ENCODE measurements at places on chromosomes 12 and 14.

GRCh38 chr12:39368096-39368495 lies 74.8 kb downstream of the KIF21A start:
- DNase-seq, result no peak

GRCh38 chr14:67722293-67722692 lies 20.6 kb downstream of the RDH12 start:
- peak; percentile 69 for DNase-seq

- no peak for DNase-seq
Observed at GRCh38 chr12:526089-526488, 66.3 kb downstream of the B4GALNT3 start.

DNA sequence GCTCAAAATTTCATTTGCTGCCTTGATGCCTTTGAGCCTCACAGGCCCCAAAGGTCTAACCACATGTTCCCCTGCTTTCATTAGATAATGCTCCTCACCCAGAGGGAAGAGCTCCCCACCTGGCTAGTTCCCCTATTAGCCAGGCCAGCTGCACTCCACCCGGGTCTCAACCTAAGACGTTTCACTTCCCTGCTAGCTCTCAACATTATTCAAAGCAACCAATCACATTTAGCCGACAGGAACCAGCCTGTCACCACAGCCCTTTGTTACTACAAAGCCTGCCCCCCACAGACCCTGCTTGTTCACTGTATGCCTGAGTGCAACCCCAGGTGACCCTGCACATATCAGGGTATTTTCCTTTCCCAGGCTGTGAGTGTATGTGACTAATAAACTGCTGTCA lies 78.6 kb downstream of the SLC15A5 start:
- no peak for DNase-seq

DNA sequence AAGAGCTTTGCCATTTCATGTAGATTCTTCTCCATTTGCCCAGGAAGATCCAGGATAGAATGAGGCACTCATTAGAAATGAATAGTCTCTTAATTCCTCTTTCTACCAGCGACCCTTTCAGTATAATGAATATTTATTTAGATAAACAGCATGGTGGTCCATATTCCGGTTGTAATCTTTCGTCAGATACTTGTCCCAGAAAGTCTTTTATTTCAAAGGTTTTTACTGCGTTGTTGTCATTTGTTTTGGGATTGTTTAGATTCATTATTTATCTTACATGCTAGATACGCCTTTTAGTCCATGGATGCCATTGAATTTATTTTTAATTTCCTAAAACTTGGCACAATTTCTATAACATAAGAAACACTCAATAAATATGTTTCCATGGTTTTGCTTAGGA lies 139.7 kb upstream of the FLRT2 start:
- no peak for DNase-seq

DNA sequence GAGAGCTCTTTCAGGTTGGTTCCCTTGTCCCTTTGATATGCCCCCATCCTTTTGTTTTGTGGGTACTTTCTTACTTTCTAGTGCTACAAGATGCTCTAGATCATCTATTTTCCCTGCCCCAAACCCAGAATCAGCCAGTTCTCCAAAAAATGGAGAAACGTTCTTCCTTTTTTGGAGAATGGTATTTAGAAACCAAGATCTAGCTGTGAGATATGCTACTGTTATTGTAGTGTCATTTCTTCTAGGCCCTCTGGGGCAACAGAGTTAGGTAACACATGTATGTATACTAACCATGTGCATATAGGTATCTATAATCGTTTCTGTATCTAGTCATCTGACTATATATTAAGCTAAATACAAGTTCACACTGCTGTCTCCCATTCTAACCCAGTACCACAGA lies 6.9 kb upstream of the IGFBP6 start:
- no peak for DNase-seq

- no peak for DNase-seq
Observed at GRCh38 chr14:50064993-50065392, 51.4 kb downstream of the VCPKMT start.

- DNase-seq, result no peak
Observed at GRCh38 chr12:14689144-14689543, 7.3 kb downstream of the GUCY2C start.

GRCh38 chr14:100223332-100224201 lies 15.4 kb upstream of the YY1 start:
- DNase-seq, result no peak

- no peak for DNase-seq
Observed at GRCh38 chr14:68225321-68225720, 405.7 kb downstream of the RAD51B start.

- DNase-seq, result no peak
Observed at GRCh38 chr12:47773858-47774580, 981 bp downstream of the SLC48A1 start.

- DNase-seq, result no peak
Observed at GRCh38 chr12:10111451-10111850, 12.7 kb upstream of the CLEC1A start.

- DNase-seq, result no peak
Observed at GRCh38 chr12:76193961-76194360, 109.5 kb upstream of the NAP1L1 start.

- no peak for DNase-seq
Observed at GRCh38 chr12:122235741-122236140, 9.9 kb upstream of the DIABLO start.

DNA sequence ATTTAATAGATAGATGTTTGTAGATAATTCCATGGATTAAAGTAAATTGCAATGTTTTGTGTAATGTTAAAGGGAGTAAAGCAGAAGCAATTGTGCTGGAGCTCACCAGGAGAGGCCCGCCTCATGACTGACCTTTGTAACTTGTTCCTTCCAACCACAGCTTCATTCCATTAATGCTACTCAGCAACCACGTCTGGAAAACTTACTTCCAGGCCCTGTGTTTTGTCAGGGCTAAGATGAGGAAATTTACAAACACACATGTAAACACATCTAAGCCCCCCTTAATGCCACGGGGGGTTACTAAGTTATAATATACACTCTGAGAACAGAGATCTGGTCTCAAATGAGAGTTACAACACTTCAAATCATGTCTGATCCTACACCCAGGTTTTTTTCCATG lies 12.4 kb downstream of the LUM start:
- no peak for DNase-seq

DNA sequence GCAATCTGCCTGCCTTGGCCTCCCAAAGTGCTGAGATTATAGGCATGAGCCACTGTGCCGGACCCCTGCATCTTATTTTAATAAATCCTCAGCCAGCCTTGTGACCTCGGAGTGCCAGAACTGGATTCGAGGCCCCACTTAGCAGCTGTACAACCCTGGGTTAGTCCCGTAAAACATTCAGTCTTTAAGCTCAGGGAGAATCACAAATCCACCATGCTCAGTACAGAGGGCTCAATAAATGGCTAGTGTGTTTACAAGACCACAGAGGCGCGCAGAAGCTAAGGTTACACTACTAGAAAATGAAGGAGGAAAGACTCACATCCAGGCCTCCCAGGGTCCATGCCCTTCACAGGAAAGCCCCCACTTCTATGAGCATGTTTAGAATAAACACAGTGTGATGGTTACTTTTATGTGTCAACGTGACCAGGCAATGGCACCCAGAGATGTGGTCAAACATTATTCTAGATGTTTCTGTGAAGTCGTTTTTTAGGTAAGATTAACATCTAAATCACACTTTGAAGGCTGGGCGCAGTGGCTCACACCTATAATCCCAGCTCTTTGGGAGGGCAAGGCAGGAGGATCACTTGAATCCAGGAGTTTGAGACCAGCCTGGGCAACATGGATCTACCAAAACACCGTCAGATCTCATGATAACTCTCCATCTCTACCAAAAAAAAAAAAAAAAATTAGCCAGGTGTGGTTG lies 55.3 kb downstream of the CLMN start:
- DNase-seq, result no peak

- no peak for DNase-seq
Observed at GRCh38 chr14:96164861-96165490, 39.7 kb upstream of the BDKRB2 start.

GRCh38 chr14:69612783-69613130 lies 1.4 kb downstream of the SUSD6 start:
- DNase-seq, result no peak

- no peak for DNase-seq
Observed at GRCh38 chr12:130917607-130918006, 36.1 kb upstream of the ADGRD1 start.

DNA sequence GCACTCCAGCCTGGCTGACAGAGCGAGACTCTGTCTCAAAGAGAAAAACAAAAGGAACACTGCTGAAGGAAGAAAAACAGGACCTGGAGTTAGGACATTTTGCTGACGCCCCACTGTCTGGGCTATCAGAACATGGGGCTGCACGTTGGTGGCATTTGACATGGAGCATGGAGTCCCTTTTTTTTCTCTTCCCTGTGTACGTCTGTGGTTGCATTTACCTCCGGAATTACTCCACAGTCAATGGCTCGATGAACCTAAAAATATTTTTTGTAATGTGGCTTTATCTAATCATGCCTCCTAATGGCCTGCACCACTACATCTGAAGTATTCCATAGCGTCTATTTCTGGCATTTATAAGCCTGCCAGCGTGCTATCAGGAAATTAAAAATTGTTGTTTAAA lies 30.7 kb downstream of the TESC start:
- no peak for DNase-seq

DNA sequence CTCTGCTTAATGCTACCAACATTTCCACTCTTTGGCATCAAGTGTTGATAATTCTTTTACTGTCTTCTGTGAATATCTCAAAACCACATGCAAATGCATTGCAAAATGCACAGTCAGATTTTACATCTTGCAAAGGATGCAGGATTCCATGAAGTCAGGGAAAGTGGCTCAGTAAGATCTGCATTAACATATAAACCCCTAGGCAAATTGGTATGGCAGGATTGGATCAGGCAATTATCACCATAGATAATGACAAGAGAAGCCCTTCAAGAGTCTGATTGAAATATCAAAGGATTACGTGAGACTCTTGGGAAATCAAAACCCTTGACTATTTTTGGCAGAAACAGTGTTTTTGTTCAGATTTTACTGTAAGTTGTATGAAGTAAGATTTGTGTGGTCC lies 71.0 kb downstream of the TMTC2 start:
- DNase-seq, result no peak

- no peak for DNase-seq
Observed at GRCh38 chr12:4506870-4507269, 31.8 kb upstream of the RAD51AP1 start.

DNA sequence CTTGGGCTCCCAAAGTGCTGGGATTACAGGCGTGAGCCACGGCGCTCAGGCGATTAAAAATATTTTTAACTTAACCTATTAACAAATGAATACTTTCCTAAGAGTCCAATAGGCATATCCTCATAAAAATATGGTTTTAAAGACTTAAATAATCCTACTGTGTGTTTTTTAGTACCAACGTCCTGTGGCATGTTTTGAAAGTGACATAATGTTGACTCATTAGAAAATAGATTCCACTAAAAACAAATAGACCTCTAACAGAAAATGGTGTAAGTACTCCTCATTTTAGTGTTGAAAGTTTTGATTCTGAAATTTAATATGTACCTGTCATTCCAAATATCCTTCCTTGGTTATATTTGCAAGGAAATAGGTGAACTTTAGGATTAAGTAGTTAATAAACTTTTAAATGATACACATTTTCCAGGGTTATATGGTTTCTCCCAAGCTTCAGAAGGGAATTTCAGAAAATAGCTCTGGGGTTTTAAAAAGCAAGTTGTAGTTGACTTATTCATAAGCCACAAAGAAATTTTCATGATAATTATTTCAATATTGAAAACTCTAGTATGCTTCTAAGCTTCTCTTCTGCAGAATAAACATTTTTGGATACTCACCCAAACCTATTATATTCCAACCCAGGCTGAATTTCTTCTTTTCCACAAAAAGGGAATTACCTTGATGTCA lies 12.1 kb upstream of the LUM start:
- no peak for DNase-seq

GRCh38 chr12:224330-224729 lies 10.4 kb upstream of the SLC6A12 start:
- no peak for DNase-seq

GRCh38 chr14:92866181-92866752 lies 56.7 kb upstream of the CHGA start:
- DNase-seq, result no peak

DNA sequence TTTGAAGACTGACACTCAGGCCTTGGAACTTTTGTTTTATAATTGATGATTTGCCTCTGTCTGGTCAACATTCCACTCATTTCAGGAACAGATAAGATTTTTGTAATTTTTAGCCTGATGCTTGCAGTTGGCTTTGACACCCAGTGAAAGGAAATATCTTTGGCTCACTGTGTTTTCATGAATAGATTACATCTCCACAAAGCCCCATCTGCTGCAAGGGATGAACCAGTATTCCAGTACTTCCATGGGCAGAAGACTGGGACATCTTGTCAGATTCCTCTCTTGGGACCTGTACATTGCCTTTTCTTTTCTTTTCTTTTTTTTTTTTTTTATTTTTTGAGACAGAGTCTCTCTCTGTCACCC lies 28.4 kb downstream of the GSG1 start:
- DNase-seq, result no peak

DNA sequence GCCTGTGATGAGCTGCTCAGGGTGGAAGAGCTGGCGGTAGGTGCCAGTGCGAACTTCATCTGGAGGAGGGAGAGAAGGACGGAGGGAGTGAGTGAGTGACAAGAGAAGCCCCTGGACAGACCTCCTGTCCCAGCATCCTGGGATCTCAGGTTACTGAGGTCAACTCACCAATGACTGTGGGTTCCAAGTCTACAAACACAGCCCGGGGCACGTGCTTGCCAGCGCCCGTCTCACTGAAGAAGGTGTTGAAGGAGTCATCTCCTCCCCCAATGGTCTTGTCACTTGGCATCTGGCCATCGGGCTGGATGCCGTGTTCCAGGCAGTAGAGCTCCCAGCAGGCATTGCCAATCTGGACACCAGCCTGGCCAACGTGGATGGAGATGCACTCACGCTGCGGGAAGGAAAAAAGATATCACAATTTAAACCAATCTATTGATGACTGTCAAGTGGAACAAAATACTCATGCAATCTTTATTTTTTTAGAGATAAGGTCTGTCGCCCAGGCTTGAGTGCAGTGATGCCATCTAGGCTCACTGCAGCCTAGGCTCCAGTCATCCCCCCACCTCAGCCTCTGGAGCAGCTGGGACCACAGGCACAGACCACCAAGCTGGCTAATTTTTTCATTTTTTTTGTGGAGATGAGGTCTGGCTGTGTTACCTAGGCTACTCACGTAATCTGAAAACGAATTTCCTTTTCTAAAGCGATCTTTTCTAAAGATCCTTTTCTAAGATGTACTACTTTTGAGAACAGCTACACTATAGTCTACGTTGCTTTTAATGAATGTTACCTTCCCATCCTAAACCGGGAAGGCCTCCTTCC lies 1.7 kb downstream of the TUBA1B start:
- DNase-seq, result peak; percentile 44

DNA sequence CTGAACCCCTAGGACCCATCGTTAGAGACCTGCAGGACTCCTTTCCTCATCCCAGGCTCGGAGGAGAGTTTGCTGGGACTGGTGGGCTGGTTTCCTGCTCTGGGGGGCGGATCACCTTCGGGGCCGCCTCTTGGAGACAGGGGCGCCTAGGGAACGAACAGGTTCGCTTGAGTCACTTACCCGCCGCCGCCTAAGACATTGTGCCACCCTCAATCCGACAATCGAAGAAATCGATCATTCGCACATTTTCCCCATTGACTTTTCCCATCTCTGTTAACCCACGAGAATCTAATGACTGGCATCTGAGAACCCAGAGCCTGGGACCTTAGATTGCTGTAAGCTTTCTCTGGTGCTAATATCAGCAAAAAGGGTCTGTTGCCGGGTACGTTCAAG lies 322 bp downstream of the SLC39A9 start:
- DNase-seq, result no peak
